SK-N-SH (cell line): ENCODE measurements at places on chromosomes 6 and 20. TPM values are rescaled to one million over a fixed set of nuclear protein-coding genes. Genes with fewer than 3 reads are reported as not detected.
A peak's percentile ranks its signal among the peaks of the same experiment; 100 is the strongest.

Gene BMP5
- 0.05 TPM in 2 replicates for polyA plus RNA-seq

- DNase-seq: no peak
These were observed 19.2 kb downstream of the NCOA6 start for GRCh38 chr20:34806255-34806654.

GRCh38 chr20:60540591-60540990 is 582.4 kb downstream of the CDH26 start:
- no peak for DNase-seq

GRCh38 chr20:61875221-61875885 is 190.3 kb downstream of the TAF4 start:
- DNase-seq: peak; percentile 45

Gene TMEM14C
- polyA plus RNA-seq: 199 and 214 TPM in 2 replicates

- no peak for DNase-seq
These were observed 920 bp downstream of the ZBTB12 start for GRCh38 chr6:31900917-31901414.

- DNase-seq: no peak
These were observed 131.0 kb upstream of the IFNGR1 start for GRCh38 chr6:137349856-137350830.

- DNase-seq: no peak
These were observed 496.8 kb upstream of the JAG1 start for GRCh38 chr20:11170565-11170964.

GRCh38 chr20:31595654-31596411 is 9.3 kb upstream of the ID1 start:
- peak; percentile 90 for DNase-seq

Gene OR14J1
- not detected in 2 replicates for polyA plus RNA-seq

- DNase-seq: peak; percentile 20
These were observed 43.0 kb upstream of the TMEM200A start for GRCh38 chr6:130322673-130323268.
